Stimulated activated CD4-positive, alpha-beta T cell treated with anti-CD3 and anti-CD28 coated beads, Interleukin-4, amount 100 ng/mL, for 1 hour (primary cell): ENCODE measurements at places on chromosomes 2 and 18.
A peak's percentile ranks its signal among the peaks of the same experiment; 100 is the strongest.

DNA sequence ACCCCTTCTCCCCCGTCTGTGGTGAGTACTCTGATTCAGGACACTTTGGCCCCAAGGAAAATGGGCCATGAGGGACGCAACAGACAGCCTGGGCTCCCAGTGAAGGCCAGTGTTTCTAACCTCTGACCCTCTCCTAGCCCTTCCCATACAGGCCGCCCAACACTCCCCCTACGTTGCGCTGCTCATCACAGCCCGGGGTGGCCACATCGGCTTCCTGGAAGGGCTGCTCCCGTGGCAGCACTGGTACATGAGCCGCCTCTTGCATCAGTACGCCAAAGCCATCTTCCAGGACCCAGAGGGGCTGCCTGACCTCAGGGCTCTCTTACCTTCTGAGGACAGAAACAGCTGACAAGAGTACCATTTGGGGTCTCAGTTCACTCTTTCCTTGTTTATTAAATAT is 4.0 kb downstream of the PREB start:
- no peak for DNase-seq

- DNase-seq: no peak
These were observed 26.1 kb upstream of the ST3GAL5 start for GRCh38 chr2:85914922-85915321.

GRCh38 chr2:85468704-85469349 is 50.3 kb downstream of the SH2D6 start:
- no peak for DNase-seq

DNA sequence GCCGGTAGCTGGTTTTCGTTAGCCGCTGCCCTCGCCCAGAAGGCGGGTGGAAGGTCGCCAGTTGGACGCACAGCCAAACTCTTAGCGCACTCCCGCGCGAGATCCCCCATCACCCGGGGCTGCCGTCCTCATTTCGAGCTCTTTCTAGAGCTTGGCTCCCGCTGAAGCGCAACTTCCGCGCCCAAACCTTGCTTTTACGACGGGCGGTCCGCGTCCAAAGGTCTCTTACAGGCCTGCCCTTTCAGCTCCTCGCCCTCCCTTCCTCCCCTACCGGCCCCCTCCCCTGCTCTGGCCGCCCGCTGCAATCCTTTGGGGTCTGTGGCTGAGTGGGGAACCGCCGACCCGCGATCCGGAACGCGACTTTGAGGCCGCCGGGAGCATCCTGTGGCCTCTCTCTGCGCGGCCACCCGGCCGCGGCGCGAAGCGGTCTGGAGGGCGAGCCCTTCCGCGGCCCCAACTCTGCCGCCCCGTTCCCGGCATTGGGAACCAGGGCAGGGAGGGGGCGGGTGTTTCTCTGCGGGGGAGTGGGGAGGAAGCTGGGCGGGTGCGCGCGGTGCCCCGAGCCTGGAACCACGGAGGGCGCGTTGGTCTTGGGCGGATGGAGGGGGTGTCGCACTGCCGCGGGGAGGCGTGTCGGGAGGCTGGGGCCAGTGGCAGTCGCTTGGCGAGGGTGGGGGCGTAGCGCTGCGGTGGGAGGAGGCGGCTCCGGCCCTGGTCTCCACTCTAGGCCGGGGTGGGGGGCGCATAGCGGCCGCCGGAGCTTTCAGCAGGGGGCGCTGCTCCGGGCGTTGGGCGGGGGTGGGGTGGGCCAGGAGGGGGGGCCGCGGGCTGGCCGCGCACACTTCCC is at the start of gene GDF7:
GDF7 (plus strand) TSS at position 841 of the 847 bp plus-strand sequence. CDS start 96 bp downstream, outside the sequence.
- peak; percentile 23 for DNase-seq
